ENCODE measurements at places on chromosomes 13 and 19. TPM values are rescaled to one million over a fixed set of nuclear protein-coding genes. Genes with fewer than 3 reads are reported as not detected.

DNA sequence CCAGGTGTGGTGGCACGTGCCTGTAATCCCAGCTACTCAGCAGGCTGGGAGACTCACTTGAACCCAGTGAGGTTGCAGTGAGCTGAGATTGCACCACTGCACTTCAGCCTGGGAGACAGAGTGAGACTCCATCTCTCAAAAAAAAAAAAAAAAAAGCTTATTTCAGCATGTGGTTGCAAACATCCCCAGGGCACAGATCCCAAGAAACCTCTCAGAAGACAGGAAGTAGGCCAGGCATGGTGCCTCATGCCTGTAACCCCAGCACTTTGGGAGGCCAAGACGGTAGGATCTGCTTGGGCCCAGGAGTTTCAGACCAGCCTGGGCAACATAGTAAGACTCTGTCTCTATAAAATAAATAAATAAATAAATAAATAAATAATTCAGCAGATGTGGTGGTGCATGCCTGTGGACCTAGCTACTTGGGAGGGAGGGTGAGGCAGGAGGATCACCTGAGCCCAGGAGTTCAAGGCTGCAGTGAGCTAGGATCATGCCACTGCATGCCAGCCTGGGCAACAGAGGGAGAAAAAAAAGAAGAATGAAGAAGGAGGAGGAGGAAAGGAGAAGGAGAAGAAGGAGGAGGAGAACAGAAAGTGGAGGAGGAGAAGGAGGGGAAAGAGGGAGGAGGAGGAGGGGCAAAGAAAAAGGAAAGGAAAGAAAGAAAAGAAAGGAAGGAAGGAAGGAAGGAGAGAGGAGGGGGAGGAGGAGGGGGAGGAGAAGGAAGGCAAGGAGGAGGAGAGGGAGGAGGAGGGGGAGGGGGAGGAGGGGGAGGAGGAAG, 4.3 kb upstream of the LRRC8E start:
- H3K27me3 ChIP-seq, result peaks cover 9% of the 10 kb centered on the region
- no peak overlapping the region for H3K27ac ChIP-seq
- H3K4me3 ChIP-seq, result no peak overlapping the region

GRCh38 chr13:33057019-33057780, 41.0 kb downstream of the KL start:
- H3K4me3 ChIP-seq, result no peak overlapping the region
- H3K27me3 ChIP-seq, result no peaks in the 10 kb centered on the region
- H3K36me3 ChIP-seq, result no peaks in the 10 kb centered on the region
- no peak for DNase-seq
- H3K27ac ChIP-seq, result no peak overlapping the region

DNA sequence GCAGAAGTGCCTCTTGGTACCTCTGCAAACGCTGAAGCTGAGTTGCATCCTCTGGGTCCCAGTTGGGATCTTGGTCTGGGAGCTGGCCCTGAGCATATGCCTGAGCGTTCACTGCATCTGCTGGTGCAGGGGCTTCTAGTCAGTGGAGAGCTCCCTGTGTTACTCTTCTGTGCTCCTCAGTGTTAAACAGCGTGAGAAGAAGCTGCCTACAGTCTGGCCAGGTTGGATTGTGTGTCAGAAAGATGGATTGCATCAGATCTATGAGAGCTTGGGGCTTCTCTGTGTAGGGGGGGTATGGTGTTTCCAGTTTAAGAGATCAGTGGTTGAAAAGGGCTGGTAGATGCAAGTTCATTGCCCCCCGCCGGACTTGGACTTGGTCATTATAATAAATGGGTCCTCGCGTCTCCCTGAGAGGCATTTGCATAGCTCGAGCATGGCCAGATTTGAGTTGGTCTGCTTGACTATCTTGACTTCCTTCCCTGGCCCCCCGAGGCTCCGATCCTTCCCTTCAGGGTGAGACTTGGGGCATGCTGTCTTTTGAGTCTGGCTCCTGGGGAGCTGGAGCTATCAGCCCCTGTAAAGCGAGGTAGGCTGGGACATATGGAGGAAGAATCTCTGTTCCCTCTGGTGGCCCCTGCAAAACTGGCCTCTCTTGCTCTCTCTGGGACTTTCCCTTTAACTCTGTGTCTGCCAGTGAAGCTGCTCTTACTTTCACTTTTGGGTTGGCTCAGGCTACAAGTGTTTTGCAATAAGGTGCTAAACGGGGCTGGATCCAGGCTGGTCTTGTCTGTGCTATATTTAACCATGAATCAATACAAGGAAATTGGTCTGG, 52.9 kb downstream of the OR10H4 start:
- peaks cover 2% of the 10 kb centered on the region for H3K27me3 ChIP-seq
- H3K4me1 ChIP-seq, result peaks cover 25% of the 10 kb centered on the region
- peak overlapping the region; percentile 88 for H3K27ac ChIP-seq
- peak; percentile 69 for DNase-seq
- H3K36me3 ChIP-seq, result no peaks in the 10 kb centered on the region
- peak overlapping the region; percentile 78 for H3K4me3 ChIP-seq

- no peak for DNase-seq
- peaks cover 11% of the 10 kb centered on the region for H3K36me3 ChIP-seq
- no peak overlapping the region for H3K27ac ChIP-seq
- H3K4me3 ChIP-seq, result no peak overlapping the region
Measured at GRCh38 chr19:32388393-32388855, 17.1 kb upstream of the DPY19L3 start.

The KIRREL2 gene
- 2.2 TPM for total RNA-seq

- H3K36me3 ChIP-seq, result peaks cover 25% of the 10 kb centered on the region
- H3K4me3 ChIP-seq, result no peak overlapping the region
- DNase-seq, result no peak
- H3K27ac ChIP-seq, result no peak overlapping the region
- H3K4me1 ChIP-seq, result no peaks in the 10 kb centered on the region
- H3K27me3 ChIP-seq, result no peaks in the 10 kb centered on the region
Measured at GRCh38 chr19:4448147-4448985, 9.2 kb downstream of the UBXN6 start.

- DNase-seq, result peak; percentile 60
- peaks cover 9% of the 10 kb centered on the region for H3K36me3 ChIP-seq
- H3K4me1 ChIP-seq, result peaks cover 30% of the 10 kb centered on the region
- peak overlapping the region; percentile 92 for H3K4me3 ChIP-seq
Measured at GRCh38 chr13:49791711-49792549, 552 bp downstream of the KPNA3 start.

DNA sequence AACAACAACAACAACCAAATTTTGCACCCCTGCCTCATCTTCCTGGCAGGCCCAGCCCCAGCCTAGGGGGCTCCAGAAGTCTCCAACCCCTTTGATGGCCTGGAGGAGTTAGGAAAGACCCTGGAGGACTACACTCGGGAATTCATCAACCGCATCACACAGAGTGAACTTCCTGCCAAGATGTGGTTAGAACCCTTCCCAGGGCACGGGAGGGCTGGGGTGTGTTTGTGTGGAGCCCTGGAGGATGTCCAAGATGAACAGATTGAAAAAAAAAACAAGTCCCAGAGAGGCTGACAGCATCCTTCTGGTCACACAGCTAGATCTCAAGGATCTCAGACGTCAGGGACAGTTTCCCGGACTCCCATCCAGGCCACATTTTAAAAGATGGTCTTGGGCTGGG, 13.3 kb downstream of the APOC1 start:
- H3K36me3 ChIP-seq, result no peaks in the 10 kb centered on the region
- no peak overlapping the region for H3K4me3 ChIP-seq
- DNase-seq, result no peak

DNA sequence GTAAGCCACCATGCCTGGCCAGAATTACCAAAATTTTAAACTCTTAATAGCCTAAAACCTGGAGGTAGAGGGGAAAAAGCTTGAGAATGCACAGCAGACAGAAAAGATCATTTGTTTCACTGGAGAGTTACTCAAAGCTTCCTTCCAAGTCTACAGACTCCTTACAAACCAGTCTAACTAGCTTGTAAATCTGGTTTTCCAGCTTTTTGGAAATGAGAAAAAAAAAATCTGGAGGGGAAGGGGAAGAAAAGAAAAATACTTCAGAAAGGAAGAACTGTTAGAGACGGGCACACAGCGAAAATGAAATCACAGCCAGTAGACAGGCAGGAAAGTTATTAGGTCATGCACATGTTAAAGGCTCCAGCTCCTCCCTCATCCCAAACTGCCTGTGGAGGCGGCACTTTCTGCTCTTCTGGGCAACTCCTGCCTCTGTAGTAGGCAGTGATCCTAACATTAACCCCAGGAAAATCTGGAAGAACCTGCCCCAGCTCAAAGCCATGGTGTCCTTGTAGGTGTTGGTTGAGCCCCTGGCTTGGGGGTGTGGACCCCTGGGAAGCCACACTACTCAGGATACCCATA, 17.3 kb downstream of the PARP4 start:
- no peaks in the 10 kb centered on the region for H3K27me3 ChIP-seq
- H3K36me3 ChIP-seq, result peaks cover 65% of the 10 kb centered on the region
- no peak overlapping the region for H3K4me3 ChIP-seq
- no peaks in the 10 kb centered on the region for H3K4me1 ChIP-seq
- no peak overlapping the region for H3K27ac ChIP-seq
- no peak for DNase-seq

The SYT3 gene
- not detected for total RNA-seq

The ICAM5 gene
- total RNA-seq, result 0.57 TPM

- no peaks in the 10 kb centered on the region for H3K27me3 ChIP-seq
- DNase-seq, result no peak
- no peaks in the 10 kb centered on the region for H3K4me1 ChIP-seq
- H3K27ac ChIP-seq, result no peak overlapping the region
- H3K36me3 ChIP-seq, result no peaks in the 10 kb centered on the region
- H3K4me3 ChIP-seq, result no peak overlapping the region
Measured at GRCh38 chr19:32881766-32882165, 12.2 kb upstream of the SLC7A9 start.

The ICAM3 gene
- 202 TPM for total RNA-seq

The PGPEP1 gene
- total RNA-seq, result 34.5 TPM

The THAP8 gene
- 5.7 TPM for total RNA-seq

DNA sequence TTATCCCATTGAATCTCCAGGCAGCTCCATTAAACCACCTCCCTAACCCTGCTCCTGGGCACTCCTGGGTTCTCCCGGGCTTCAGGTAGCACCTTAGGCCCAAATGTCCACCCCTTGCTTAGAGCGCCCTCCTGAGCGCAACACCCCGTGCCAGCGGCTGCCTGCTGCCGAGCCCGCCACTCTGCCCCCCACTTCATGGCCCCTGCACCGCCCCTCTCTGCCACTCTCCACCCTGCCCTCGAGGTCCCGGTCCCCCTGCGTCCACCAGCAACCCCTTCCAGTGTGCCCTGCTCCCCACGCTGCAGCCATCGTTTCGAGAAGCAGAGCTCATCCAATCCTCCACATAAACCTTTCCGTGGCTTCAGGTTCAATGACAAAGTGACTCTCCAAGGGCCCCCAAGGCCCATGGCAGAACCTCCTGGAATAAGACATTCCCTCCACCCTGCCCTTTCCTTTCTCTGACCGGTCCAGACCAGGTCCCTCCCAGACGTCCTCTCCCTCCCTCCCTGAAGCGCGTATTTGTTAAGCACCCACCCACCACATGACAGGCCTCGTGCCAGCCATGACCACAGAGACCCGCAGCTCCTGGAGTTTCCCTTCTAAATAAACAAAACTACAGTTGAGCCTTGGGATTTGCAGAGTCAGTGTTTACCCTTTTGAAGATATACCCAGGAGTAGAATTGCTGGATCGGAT, 66.6 kb downstream of the ARHGEF18 start:
- no peak overlapping the region for H3K4me3 ChIP-seq
- no peaks in the 10 kb centered on the region for H3K27me3 ChIP-seq
- H3K27ac ChIP-seq, result no peak overlapping the region
- peaks cover 10% of the 10 kb centered on the region for H3K4me1 ChIP-seq
- no peak for DNase-seq
- H3K36me3 ChIP-seq, result peaks cover 14% of the 10 kb centered on the region

The ZNF460 gene
- 46.6 TPM for total RNA-seq

DNA sequence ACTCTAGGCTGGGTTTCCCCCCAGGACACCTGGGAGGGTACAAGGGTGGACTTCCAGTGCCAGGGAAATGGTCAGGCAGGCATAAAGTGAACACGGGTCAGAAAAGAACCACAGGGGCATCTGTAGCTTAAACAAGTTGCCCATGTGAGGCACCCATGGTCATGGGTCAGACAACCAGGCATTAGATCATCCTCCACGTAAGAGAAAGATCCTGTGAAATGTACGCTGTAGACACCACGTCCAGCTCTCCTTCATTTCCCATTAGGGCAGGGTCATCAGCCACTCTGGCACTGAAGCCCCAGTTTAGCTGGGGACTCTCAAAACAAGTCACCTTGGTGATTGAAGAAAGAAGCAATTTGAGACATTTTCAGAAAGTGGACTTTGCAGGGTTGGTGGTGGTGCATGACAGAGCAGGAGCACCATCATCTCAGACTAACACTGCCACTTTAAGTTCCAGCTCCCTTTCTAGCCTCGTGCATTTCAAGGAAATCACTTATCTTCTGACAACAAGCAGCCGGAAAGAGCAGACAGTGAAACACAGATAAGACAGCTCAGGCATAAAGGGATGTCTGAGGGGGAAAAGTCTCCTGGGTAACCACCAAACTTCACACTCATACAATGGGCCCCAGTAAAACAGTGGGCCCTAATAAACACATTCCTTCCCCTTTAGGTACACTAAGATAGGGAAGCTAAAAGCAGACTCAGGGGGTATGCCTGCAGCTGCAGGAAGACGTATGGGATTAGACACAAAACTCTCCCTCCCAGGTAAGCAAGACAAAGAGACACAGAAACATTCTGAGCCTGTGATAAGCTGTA, 16.1 kb upstream of the SIGLEC6 start:
- peak overlapping the region; percentile 30 for H3K27ac ChIP-seq
- no peaks in the 10 kb centered on the region for H3K36me3 ChIP-seq
- H3K4me3 ChIP-seq, result peak overlapping the region; percentile 24

DNA sequence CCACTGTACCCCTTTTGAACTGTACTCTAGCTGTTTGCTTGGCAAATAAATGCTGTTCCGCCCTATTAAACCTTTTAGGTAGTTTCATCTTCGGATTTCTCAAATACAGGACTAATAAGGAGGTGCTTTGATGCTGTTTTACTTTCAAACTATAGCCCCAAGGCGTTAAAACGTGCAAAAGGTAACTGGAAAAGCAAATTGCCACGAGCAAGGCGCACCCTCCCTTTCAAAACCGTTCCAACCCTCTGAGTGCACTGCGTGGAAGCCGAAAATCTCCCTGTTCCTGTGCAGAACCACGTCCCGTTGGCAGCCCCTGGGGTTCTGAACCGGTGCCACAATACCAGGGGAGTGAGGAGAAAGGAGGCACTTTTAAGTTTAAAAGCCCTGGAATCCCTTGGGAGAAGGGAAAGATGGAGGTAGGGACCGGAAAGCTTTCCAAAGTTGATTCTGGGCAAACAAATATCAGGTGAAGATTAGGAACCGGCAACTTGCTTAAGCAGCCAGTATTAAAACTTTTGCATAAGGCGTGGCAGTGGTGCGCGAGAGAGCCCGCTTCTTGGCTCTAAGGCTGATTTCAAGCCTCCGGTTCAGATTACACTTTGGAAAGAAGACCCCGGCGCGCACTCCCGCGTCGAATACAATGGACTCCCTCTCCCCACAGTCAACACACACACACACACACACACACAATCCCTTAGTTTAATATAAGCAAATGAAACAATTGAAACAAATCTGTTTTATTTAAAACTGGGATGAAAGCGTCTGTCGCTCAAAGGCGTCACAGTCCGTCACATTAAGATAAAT, 9.5 kb downstream of the POU4F1 start:
- H3K4me1 ChIP-seq, result no peaks in the 10 kb centered on the region

All from activated CD8-positive, alpha-beta T cell treated with anti-CD3 and anti-CD28 coated beads, Interleukin-2, amount 10 ng/mL, durations not matched to agents 7 days and 5 days (primary cell).